ENCODE measurements at places on chromosomes 1 and 21.

DNA sequence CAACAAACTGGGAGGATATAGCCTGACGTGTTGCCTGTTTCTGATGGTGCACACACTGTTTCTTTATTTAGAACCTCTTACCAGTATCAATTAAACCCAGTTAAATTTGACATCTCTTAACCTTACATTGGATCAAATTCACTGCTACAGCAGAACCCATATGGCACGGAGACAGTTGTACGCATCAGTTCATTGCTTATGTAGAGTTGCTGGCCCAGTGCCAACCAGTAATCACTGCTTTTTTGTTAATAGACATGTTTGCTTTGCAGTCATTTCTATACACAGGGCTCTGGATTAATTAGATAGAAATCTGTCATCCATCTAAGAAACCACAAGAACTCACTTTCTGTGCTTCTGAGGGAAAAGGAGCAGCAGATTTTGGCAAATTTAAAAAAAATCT is 154.0 kb downstream of the RWDD3 start:
- no peak for DNase-seq

DNA sequence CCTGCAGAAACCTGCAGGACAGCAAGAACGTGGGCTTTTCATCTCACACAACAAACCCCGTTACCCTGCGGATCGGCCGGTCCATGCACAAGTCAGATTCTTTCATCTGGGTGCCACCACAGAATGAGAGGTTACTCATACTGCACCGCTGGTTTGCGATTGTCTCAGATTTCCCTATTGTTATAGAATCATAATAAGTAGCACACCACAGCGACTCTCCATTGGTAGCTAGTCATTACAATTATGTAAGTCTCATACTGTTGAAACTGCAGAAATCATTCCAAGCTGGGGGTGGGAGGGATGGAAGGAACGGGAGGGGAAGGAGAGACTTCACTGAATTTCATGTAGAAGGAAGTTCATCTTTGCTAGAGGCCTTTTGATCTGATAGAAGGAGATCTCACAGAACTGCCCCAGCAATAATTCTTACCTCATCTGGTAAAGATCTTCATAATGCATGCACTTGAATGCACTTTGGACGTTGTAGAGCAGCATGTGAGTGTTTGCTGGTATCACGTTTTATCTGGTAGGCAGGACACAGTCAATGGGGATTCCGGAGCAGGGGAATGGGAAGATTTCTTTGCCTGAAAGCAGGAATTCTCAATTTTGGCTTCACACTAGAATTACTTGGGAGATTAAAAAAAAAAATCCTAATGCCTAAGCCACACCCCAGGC is 221.1 kb downstream of the KIF26B start:
- no peak for DNase-seq

GRCh38 chr1:101060992-101061391 is 35.4 kb upstream of the DPH5 start:
- no peak for DNase-seq

DNA sequence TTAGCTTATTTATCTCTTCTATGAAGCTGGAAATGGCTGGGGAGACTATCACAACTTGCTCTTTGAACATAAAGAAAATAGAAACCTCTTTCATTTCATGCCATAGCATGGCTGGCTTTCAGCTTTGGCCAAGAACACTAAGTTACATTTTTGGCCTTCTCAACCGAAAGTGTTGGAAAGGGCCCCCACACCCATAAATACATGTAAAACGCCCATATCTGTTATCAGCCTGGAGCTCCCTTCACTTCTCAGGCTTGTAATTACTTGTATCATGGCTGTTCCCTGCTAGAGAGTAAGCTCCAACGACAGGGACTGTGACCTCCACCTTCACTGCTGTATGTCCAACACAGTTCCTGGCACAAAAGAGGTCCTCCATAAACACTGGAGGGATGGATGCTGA is 12.7 kb upstream of the EIF4G3 start:
- DNase-seq: no peak

DNA sequence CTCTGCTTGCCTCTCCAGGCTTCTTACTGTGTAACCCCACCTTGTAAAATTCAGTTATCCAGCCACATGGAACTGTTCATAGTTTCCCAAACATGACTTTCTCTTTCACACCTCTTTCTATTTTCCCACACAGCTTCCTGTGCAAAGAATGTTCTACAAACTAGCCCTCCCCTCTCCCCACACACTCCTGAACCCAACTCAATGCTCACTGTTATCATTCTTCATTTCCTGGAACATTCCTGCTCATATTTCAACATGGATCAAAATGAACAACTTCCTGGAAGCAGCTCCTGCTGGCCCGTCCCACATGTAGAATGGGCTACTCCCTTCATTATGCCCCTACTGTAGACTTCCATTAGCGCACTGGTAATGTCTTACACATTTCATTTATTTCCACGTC is 7.5 kb upstream of the HSD11B1 start:
- no peak for DNase-seq

DNA sequence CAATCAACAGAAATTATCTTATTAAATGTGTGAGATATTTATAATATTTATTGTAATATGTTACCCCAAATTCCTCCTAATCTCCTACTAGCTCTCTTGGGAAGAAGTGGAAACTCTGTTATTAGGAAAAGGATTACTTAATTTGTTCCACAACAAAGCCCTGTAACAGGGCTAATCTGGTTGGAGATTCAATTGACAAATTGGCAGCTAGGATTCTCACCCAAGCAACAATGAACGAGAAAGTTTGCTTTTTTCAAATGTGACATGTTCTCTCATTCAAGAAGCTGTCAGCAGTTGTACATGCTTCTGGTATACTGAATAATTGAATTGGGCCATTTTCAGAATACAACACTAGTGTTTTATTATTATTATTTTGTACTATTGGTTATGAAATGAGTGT is 367.9 kb upstream of the ADGRL4 start:
- no peak for DNase-seq

DNA sequence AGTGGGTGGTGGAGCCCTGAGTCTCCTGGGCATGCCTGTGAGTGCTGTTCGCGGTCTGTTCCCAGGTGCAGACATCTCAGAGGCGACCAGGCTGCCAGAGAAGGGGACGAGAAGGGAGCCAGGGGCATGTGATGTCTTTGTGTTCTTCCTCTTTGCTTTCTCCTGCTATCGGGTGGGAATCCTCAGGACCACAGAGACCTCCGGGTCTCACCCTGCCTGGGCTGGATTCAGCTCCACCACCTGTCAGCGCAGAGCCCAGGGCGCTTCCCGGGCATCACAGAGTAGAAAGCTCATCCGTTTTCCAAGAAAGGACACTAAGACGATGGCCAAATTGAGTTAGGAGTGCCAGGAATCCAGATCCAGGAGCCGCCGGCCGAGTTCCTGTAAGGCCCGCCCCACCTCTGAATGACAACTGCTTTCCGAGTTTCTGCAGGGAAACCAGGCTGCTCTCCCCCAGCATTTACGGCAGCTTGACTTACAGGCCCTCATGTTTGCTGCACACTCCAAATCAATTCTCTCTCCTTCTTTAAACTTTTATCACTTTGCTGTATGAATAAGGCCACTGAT is 130.8 kb downstream of the CAMTA1 start:
- no peak for DNase-seq

DNA sequence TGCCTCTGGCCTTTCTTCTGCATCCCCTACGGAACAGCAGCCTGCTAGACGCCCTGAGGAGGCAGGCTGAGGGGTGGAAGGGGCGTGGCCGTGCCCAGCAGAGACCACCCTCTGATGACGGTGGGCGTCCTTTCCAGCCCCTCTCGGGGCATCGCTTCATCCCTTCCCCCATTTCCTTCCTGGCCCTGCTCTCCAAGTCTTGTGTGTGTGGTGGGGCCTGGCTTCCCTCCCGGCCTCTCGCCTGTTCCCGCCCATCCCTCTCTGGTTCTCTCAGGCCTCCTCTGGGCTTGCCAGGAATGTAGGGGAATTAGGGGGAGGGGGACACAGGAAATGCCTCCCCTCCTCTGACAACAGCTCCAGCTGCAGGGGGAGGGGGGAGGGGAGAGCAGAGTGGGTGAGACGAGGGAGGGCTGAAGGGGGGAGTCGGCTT is 51.1 kb downstream of the SKI start:
- DNase-seq: no peak

- DNase-seq: no peak
Measured at GRCh38 chr1:9835758-9836631, 12.2 kb upstream of the CLSTN1 start.

DNA sequence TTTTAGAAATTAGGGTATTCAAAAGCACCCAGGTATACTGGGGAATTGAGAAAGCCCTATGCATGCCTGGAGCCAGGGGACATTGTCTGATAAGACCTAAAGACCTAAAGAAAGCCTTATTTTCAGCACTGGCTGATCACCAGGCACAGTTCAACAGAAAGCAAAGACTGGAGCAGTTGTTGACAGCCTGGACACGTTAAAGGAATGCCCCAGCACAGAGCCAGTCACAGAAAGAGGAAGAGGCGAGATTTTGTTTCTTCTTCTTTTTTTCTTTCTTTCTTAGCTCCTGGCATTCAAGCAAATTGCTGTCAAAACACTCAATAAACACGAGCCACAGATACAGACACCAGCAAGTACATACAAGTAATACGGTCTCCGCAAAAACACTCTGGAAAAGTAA is 40.4 kb downstream of the RNF187 start:
- DNase-seq: no peak

GRCh38 chr1:35294809-35295208 is 26.3 kb downstream of the ZMYM4 start:
- DNase-seq: no peak

GRCh38 chr1:19007491-19008441 is 51.3 kb upstream of the IFFO2 start:
- no peak for DNase-seq

DNA sequence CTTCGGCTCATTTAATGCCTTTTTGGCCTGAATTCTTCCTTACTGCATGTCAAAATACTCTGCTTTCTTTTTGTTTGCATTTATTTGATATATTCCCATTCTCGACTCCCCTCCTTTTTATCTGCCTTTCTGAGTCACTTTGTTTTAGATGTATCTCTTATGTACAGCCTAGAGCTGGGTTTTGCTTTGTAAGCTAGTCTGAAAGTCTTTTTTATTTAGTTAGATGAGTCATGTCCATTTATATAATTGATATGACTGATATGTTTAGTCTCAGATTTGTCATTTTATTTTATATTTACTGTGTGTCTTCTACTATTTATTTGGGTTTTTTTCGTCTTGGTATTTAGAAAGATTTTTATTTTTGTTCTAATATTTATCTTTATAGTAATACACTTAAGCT is 33.6 kb upstream of the GNG5 start:
- DNase-seq: no peak

GRCh38 chr1:203281851-203282661 is 23.3 kb upstream of the BTG2 start:
- no peak for DNase-seq

DNA sequence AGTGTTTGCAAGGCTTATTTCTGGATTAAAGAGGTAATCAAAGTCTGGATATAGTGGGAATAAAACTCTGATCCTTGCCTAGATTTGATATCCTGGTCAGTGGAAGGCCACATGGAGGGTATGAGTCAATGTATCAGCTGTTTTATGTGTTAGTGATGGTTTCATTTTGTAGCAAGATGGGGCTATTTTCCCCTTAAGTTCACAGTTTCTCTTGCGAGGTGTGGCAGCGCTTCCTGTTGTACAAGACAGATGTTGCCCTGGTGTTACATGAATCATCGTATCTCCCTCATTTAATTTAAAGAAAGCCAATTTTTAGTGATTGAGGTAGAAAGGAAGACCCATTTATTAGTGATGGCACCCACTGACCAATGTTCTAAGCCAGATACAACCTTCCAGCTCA is 220.2 kb downstream of the DUSP10 start:
- no peak for DNase-seq

DNA sequence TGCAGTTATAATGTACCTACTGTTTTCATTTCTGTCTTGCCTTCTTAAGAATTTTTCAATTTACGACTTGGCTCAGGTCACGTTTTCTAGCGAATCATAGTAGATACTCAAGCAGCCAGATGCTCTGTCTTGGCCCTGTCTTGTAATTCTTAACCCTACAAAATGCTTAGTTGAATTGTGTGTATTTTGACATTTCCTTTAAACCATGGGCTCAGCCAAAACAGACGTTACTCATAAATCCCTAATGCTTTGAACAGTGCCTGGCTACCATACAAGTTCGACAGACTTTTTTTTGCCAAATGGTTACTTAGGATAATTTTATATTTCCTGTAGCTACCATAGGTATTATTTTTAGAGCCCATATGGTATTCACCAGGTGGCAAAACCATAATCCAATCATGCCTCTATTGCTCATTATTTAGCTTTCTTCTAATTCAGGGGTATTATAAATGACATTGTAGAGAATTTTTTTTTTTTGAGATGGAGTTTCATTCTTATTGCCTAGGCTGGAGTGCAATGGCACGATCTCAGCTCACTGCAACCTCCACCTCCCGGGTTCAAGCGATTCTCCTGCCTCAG is 54.3 kb downstream of the KCNK1 start:
- DNase-seq: no peak

GRCh38 chr1:229396585-229397206 is 37.2 kb downstream of the ACTA1 start:
- no peak for DNase-seq

All from central memory CD4-positive, alpha-beta T cell (primary cell).